ENCODE measurements at places on chromosomes 5 and 9.

DNA sequence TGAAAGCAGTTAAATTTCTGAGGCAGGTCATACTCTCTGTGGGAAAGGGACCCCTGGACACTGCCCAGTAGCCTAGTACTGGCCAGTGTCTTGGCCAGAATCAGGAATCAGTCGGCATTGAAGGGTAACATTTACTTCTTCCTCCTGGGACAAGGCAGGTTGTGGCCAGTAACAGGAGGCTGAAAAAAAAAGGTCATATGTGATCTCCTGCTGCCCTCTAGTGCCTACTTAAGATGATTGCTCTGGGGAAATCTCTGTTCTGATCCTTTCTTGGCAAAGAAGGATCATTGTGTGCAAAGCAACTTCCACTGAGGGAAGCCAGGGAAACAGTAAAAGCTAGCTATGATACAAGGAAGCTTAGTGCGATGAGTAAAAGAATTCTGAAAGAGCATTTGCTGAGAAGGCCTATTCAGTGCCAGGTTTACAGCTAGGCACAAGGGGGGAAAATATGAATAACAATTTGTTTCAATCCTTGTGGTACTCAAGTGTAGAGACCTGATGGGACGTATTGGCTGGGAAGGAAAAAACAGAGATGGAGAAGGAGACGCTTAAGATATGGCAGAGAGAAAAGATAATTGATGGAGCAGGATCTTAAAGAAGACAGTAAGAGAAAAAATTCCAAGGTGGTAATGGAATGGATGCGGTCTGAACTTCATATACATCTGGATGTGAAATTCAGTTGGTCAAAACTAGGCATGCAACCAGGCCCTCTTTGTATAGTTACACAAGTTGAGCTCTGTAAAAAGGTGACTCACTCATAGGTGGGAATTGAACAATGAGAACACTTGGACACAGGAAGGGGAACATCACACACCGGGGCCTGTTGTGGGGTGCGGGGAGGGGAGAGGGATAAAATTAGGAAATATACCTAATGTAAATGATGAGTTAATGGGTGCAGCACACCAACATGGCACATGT lies 25.8 kb upstream of the TRIM32 start:
- DNase-seq: peak; percentile 85

DNA sequence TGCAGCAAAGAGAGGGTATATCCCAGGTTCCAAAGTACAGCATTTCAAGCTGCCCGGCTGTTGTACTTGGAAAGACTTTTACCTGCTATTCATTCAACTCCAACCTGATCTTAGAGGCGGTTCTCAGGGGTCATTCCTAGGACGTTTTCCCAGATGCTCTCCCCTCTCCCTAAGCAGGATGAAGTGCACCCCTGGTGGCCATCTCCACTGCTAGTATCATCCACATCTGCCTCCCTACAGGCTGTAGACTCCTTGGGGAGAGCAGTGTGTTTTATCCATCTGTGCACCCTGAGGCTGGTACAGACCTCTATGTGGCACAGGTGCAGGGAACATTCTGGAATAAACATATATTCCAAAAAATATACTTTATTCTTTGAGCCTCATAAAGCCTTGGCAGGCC lies 56.8 kb downstream of the PTPN3 start:
- DNase-seq: no peak

GRCh38 chr9:77663754-77664153 lies 15.6 kb upstream of the GNA14 start:
- DNase-seq: no peak

GRCh38 chr5:136620016-136620419 lies 254.7 kb upstream of the TRPC7 start:
- no peak for DNase-seq

GRCh38 chr9:134367791-134368490 lies 41.7 kb downstream of the RXRA start:
- DNase-seq: peak; percentile 80

GRCh38 chr5:34511915-34512314 lies 144.2 kb upstream of the RAI14 start:
- no peak for DNase-seq

DNA sequence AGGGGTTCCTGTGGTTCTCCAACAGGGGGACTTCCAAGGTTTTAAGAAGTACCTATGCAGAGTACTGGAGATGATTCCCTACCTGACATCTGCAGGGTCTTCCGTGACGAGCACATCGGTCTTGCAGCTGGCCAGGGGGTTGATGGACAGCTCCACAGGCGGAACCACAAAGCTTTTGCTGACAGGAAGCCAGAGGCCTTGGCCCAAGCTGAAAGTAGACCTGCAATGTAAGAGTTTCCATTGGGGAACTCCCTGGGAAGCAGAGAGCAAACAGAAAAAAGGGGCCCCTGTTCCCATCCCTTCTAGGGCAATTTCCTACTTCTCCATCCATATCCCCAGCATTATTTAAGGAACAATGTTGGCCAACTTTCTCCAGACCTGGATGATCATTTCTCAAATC lies 288.0 kb downstream of the TRIM32 start:
- DNase-seq: no peak

GRCh38 chr9:90898228-90898627 lies 96.6 kb downstream of the SYK start:
- peak; percentile 31 for DNase-seq

- no peak for DNase-seq
Measured at GRCh38 chr9:5764130-5764868, 68.6 kb downstream of the ERMP1 start.

GRCh38 chr5:133783481-133783880 lies 171.1 kb upstream of the FSTL4 start:
- no peak for DNase-seq

DNA sequence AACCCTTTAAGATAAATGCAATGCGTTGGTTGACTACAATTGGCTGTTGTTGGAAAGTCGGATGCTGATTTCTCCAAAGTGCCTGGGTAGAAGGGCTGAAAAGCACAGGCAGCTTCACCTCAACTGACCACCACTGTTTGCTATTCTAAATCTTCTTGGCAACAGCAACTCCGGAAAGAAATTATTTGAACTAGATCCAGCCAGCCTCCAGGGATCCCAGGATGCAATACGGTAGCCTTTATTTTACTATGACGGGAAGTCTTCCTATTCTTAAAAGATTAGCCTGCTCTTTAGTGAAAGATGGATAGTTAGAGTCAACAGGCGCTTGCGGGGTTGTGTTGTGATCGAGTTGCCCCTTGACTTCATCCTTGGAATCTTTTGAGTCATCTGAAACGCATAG lies 78.6 kb upstream of the KLF9 start:
- no peak for DNase-seq

DNA sequence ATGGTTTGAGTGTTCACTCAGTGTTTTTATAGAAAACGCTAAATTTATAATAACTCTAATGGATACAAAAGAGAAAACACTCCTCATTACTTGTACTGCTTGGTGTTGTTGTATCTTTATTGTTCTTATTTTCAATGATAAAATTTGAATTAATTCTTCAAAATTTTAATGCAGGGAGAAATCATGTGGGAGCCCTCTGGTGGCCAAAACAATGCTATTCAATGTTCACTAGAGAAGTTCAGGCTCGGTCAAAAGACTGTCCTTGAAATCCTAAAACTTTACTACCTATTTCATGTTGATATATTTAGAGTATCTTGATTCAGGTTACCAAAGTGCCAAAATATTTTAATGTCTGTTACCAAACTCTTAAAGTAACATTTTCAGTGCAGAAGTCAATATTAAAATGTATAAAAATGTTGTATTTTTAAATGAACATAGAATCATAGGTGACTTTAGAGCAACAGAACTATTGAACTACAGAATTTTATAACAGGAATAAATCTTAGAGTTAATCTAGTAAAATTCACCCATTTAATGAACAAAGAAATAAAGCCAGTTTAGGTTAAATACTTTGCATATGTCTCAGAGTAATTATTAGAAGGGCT lies 1259.8 kb downstream of the PTPRD start:
- DNase-seq: peak; percentile 55

DNA sequence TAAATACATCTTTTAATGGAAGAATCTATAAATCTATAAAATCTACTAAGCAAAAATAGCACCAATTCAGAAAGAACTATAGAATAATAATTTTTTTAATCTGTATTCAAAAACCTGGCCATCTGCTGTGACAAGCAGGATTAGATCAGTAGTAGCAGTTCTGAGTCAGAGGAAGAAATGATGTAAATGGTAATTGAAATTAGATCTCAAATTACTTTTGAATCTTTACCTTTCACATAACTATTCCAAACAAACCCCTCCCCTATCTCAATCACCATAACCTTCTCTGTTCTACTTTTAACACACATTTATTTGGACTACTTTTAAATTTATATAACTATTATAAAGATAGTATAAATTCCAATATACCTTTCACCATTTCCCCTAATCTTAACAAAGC lies 727.8 kb upstream of the FAM174A start:
- no peak for DNase-seq

DNA sequence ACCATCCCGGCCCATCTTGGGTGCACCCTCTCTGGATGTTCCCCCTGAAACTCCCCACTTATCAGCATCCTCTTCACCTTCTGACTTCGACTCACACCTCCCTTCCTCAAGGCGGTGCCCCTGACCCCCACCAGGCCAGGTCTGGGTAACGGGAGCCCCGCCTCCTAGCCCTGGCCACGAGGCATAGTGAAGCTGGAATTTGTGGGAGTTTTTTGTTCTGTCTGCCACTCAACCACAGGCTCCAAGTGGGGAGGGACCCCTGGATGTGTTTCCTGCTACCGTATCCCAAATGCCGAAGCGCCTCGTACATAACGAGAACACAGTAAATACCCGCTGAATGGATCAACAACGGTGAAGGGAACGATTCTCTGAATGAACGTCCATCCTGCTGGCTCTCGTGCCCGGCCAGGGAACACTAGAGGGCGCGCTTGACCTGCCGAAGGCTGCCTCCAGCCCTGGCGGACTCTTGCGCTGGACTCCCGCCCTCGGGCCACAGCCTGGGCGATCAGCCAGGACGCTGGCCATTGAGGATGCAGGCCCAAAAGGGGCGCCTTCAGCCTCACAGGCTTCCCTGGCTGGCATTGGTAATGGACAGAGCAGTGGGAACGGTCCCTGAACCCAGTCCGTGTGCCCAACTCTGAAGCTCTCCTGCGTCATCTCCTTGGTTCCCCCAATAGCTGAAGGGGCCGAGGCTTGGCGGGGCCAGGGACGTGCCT lies 47.3 kb upstream of the PHYKPL start:
- DNase-seq: peak; percentile 94

GRCh38 chr5:91024727-91025126 lies 358.4 kb downstream of the ARRDC3 start:
- DNase-seq: peak; percentile 21

GRCh38 chr9:114237781-114238180 lies 82.4 kb downstream of the COL27A1 start:
- no peak for DNase-seq

DNA sequence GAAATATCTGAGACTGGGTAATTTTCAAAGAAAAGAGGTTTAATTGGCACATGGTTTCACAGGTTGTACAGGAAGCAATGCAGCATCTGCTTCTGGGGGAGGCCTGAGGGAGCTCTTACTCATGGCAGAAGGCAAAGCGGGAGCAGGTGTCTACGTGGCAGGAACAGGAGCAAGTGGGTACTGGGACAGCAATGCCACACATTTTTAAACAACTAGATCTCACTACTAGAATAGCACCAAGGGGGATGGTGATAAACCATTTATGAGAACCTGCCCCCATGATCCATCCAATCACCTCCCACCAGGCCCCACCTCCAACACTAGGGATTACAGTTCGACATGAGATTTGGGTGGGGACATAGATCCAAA lies 47.6 kb upstream of the HOMER1 start:
- DNase-seq: no peak

DNA sequence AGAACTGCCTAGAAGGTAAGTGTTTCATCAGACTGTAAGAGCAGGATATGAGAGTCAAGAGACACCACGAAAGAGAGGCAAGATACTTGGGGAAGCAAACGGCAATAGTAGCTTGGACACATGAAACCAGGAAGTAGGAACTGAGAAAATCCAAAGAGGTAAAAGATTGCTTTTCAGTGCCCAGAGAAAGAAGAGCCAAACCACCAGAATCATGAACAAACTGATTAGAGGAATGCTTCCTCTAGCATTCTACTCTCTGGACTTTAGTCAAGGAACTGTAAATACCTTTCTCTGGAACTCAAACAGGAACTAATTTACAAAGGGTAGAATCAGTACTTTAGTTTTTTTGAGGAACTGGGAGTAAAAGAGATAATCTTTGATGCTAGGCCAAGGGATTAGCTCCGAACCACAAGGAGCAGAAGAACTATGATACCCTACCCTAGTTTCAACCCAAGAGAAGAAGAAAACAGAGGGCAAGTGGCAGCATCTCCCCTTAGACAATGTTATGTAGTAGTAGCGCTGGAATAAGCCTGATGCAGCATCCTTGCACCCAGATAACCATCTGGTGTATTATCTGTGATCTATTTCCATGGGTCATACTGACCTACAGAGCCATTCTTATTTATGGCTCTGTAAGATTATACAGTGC lies 41.3 kb downstream of the EFCAB9 start:
- no peak for DNase-seq

GRCh38 chr5:10673407-10673806 lies 87.6 kb downstream of the DAP start:
- no peak for DNase-seq

DNA sequence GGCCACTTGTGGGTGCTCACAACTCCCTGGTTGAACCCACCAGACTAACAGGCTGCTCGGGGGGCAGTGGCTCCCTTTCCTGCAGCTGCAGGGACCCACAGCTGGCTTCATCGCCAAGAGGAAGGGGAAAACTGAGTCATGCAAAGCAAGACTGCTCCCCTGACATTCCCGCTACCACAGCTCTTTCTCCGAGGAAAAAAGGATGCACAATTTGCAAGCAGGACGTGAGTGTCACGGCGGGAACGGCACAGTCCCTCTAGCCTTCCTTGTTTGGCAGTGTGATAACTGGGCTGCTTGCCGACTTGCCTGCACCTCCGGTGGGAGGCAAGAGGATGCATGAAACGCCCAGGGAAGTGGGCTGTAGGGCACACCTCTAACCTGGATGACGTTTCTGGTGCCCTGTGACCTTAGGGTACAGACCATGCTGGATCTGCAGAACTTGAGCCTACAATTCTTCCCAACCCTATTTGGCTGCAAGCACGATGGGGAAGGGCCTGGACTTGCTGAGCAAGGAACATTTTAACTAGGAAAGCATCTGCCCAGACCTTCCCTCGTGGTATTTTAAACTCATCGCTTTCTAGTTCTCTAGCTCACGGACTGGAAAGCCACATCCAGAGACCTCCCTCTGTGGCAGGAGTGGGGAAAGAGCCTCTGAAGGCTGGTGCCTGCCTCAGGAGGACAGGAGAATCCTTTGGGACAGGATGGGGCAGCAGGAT lies 7.8 kb downstream of the SH3PXD2B start:
- DNase-seq: no peak

- no peak for DNase-seq
Measured at GRCh38 chr5:125564317-125564975, 818.0 kb upstream of the ZNF608 start.

All from eye (tissue), 1 donor.